ENCODE measurements at places on chromosomes 7 and 10.
A peak's percentile ranks its signal among the peaks of the same experiment; 100 is the strongest.

- no peak for DNase-seq
Measured at GRCh38 chr7:33107136-33108066, 1.8 kb downstream of the RP9 start.

DNA sequence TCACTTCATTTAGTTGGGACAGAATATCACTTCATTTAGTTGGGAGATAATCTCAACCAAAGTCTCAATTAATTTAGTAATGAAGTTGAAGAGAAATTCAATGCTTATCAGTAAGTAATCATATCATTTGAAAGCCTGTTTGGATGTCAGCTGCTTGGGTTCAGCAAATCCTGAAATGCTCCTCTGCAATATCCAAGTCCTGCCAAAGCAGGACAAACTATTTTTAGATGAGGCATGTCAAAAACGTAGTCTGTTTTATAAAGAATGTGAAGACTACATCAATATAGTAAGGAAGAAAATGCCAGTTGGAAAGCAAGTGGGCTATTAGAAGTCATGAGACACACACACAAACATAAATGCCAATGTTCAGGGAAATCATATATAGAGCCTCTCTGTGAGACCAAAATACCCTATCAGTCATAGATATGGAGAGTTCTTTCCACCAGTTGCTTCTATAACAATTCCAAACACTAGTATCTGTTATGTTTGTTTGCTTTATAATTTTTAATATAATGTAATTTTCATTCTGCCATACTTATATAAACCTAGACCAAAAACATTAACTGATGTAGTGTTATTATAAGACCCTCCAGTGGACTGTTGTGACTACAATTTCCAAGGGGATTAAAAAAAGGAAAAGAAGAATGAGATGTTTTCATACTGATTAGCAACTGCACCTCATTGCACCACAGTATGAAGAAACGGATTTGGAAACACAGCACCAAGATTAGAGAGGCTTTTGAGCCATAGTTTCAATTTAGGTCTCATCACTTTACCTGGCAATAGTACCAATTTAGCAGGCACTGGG lies 160.7 kb downstream of the LRRTM3 start:
- DNase-seq, result no peak

DNA sequence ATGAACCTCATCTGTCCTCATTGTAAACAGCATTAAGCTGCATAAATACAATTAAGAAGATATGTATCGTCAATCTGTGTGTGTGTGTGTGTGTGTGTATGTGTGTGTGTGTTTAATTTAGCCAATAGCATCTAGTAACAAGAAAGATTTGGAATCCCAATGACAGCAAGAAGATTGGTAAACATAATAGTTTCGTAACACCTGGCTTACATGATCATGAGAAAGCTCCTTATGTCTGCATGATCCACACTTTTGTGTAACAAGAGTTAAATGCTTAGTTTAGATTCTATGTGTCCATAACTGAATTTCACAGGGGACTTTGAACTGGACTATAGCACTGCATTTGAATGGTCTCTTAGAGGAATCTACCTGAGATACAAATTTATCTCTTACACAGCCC lies 191.0 kb upstream of the BET1 start:
- no peak for DNase-seq

- DNase-seq, result no peak
Measured at GRCh38 chr10:100072514-100072913, 9.2 kb downstream of the CPN1 start.

DNA sequence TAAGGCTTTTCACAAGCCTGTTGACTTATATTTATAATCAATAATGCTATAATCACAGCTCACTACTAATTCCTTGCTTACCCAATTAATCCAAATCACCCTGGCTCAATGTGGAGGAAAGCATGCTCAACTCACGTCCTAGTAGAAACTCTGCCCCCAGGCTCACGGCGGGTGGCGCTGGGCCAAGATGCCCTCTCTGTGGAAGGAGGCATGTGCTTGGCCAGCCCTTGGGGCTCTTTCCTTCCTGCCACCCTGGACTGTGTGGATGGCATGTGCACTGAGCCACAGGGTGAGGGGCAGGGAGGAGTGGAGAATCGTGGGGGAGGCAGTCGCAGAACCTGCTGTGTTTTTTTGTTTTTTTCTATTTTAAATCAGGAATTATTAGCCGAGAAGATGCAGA lies 96.2 kb downstream of the SH2D4B start:
- no peak for DNase-seq

DNA sequence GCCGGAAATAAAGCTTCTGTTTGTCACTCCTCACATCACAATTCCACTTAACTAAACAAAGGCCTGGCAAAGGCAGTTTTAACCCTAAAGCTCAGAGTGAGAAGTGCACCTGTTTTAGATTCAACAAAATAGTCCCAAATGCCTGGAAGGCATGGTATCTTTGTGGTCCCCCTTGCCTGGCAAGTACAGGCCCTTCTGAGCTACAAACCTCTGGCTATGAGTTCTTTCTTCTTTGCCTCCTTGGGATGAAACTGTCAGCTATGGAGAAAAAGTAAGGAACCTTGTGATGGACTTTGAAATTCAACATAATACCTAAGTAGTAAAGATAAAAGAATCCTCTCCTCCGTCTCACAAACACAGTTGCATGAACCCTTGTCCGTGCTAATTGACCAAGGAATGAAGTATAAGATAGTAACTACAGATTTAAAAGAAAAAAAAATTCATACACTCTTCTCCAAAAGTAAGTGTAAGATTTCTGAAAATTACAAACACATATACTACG lies 244.5 kb upstream of the ETV1 start:
- DNase-seq, result no peak

DNA sequence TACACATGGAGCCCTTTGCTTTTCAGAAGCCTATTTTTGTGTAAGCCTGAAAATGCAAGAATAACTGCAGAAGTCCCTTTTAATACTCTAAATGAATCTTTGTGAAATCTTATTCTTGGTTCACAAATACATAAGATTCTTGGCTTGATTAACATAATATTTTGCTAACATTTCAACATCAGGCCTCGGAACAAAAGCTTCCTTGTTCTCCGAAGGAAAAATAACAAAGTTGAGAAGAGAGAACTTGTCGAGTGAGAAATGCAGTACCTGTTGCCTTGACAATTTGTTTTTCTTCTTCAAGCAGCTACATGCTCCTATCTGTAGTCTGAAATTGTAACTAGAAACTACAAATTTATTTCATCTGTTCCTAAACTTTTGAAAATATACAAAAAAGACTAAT lies 8.5 kb downstream of the NT5C2 start:
- DNase-seq, result no peak

DNA sequence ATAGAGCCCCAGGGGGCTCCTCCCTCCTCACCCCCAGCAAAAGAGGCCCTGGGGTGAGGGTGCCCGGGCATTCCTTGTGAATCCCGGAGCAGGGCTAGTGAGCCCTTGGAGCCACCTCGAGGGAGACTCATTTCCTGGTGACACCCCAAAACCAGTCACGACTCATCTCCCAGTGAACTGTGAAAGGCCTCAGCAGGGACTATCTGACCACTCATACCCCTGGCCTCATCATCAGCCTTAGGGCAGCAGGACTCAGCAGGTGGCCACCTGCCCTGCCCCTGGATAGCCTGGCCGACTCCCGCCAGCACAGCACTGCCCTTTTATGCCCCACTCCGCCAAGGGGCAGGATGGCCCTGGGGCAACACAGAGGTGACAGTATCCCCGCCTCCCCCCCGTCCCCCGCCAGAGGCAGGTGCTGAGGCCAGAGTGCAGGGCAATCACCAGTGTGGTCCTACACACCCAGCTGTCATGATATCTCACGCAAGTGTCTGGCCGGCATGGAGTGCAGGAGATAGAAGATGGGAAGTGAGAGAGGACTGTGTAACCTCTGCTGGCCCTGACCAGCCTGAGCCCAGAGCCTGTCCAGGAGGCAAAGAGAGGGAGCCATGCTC lies 3.2 kb downstream of the SNCG start:
- no peak for DNase-seq

DNA sequence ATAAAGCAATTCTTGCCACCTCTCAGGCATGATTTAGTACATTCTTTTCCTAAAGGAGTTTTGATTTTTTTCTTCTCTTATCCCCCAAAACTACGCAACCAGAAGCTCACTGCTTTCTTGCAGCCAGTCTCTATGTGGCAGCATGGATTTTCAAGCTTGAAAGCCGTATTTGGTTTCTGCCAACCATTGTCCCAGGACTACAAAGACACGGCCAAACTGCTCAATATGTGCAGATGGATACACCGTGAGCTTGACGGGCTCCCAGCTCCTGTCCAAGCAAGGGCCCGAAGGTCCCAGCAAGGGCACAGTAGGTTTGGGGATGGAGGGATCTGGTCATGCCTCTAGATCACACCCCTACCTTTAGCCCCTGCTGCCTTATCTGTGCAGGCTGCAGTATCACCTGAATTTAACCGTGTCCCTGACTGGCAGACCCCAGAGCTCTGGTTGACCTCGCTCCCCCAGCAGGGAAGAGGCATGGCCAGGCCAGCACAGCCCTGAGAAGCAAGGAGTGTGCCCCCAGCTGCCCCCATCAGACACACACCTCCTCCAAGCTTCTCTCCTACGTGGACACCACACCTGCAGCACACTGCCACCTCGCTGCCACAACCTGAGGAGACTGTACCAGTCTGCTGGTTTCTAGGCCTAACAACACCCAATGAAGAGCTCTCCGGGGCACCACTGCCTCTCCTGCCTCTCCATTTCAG lies 86.8 kb downstream of the COBL start:
- DNase-seq, result no peak

DNA sequence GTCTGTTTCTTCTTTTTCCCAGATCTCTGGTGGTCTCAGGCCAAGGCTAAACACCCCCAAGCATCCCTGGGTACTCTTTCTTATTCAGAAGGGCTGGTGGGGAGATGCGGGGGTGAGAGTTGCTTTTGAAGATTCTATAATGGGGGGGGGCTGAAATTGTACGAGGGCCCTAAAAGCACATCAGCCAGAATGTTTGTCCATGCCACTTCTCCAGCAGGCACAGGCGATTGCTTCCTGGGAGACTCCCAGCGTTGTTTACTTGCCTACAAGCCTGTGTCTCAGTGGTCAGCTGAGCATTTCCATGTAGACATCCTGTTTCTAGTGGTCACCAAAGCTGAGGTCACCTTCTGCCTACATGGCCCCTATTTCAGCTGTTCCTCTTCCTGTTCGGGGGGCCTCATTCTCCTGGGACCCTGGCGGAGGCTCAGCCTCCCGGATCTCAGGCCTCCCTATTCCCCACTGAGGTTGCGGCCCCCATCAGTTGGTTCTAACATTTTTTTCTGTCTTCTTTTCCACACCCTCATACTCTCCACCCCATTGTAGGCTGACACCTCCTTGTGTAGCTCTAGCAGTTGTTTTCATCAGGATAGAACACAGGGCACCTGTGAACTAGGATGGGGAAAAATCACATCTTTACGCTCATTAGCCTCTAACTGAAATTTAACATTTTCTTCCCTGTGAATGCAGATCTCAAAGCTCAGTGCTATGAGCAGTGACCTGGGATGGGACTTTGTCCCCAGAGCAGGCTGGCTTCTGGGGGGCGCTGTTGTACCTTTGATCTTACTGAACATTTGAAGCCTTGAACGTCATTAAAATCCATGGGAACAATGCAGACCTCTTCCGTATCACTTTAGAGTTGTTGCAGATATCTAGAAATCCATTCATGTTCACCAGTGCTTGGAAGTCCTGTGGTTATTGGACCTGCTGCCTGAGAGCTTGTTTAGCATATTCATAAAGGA lies 286.5 kb downstream of the GLRX3 start:
- DNase-seq, result no peak

DNA sequence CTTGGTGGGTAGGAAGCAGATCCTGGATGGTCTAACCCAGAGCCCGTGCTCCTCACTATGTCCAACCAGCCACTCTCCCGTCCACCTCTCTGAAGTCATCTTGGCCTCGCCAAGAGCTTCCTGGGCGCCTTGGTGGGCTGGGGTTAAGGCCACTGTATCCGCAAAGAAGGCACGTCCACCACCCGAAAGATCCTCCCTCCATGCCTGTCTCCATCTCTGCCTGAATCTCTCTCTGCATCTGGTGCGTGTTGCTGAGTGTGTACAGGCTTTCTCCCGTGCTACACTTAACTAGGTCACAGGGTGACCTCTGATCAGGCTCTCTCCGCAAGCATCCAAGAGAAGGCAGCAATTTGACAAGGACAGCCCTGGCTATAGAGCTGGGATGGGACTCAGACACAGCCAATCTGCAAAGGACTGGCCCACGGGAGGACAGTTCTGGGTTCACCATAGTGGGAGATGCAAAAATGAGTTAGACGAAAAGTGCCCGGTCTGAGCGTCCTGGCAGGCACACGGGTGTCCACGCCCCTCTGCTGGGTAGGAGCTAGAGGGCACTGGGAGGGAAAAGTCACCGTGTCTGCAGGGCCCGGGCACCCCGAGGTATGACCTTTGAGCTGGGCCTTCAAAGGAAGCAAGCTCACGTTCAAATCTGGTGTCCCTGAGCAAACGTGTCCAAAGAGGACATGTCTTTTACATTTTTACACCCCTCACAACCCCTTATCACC lies 9.4 kb upstream of the RFC2 start:
- no peak for DNase-seq

GRCh38 chr7:142104550-142105527 lies 6.7 kb upstream of the MGAM2 start:
- DNase-seq, result no peak

DNA sequence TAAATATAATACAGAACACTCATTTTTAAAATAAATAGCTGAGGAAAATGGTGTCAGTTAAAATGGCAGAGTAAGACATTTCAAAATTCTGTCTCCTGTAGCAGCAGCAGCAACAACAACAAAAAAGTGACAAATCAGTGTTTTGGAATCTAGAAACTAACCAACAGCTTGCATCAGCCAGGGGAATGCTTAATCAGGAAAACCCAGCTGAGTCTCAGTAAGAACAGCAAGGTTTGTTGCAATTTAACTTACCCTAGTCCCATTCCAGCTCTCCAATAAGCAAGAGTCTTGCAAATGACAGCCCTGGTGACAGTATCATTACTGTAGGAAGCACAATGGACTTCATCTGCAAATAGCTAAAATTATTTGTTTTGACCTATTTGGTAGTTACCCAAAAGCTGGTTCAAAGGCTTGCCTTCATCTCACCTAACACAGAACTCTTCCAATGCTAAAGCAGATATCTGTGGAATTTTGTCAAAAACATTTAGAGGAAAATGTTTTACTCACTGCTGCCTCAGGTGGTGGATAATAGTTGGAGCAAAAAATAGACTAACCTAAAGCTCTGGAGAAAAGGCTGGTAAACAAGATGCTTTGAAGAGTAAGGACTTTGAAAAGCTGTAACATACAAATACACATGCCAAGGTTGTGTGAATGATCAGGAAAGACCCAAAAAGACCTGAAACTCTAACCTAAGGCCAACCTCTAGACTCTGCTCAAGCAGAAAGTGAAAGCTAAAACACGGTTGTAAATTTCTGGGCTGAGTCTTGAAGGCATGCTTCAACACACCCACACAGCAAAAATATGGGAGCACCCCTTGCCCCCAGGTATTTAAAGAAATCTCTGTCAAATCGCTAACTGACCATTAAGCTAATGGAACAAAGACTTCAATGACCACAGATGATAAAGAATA lies 9.9 kb upstream of the ARHGAP22 start:
- peak; percentile 69 for DNase-seq

Data from GM04504 (cell line).